Suprapubic skin (tissue), 4 donors: ENCODE measurements at places on chromosomes 1 and 21. TPM values are rescaled to one million over a fixed set of nuclear protein-coding genes. Genes with fewer than 3 reads are reported as not detected.

GRCh38 chr1:226711976-226712741 lies 26.9 kb downstream of the ITPKB start:
- DNase-seq, result no peak

DNA sequence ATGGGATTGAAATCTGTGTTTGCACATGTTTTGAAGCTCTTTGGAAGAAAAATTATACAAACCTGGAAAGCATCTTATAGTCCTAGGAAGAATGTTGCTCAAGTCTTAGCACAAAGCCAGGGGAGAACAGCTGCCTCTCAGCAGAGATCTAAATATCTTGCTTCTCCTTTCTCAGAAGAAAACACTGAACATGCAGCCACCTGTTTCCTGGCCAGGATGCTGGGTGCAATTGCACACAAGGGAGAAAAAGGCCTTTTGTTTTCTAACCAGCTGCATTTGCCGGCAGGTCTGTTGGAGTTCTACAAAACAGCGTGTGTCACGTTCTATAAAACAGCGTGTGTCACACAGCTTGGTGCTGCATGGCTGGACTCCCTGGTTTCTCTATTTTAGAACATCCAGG lies 259.6 kb upstream of the PLD5 start:
- no peak for DNase-seq

GRCh38 chr21:29555601-29556000 lies 256.9 kb downstream of the BACH1 start:
- no peak for DNase-seq

The ICOSLG gene
- 5.1 TPM for total RNA-seq

The CNIH3 gene
- total RNA-seq, result 0.57 TPM
